GM12878 (cell line): ENCODE measurements at places on chromosomes 11 and 22.

DNA sequence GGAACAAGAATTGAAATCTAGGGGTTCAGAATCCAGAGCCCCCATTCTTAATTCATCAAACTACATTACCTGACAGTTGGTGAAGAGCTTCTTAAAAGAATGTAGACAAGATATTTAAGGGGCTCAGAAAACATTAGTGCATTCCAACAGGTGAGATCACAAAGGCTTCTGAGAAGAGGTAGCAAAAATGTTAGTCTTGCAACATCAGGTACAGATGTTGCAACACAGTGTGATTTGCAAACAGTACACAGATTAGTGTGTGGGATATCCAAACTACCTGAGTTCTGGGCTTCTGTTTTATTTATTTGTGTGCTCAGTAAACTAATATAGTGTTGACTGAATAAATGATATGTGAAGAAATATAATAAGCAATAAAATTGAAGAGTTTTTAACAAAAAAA, 11.8 kb downstream of the CASP4 start:
- H3K4me1 ChIP-seq: no peaks in the 10 kb centered on the region
- H3K27me3 ChIP-seq: no peaks in the 10 kb centered on the region
- H3K27ac ChIP-seq: no peak overlapping the region
- DNase-seq: no peak
- H3K4me3 ChIP-seq: no peak overlapping the region
- H3K36me3 ChIP-seq: no peaks in the 10 kb centered on the region

- H3K27me3 ChIP-seq: no peaks in the 10 kb centered on the region
- no peak for DNase-seq
- no peak overlapping the region for H3K27ac ChIP-seq
- peaks cover 14% of the 10 kb centered on the region for H3K4me1 ChIP-seq
- H3K36me3 ChIP-seq: no peaks in the 10 kb centered on the region
Observed at GRCh38 chr11:128604723-128605122, 17.4 kb upstream of the ETS1 start.

DNA sequence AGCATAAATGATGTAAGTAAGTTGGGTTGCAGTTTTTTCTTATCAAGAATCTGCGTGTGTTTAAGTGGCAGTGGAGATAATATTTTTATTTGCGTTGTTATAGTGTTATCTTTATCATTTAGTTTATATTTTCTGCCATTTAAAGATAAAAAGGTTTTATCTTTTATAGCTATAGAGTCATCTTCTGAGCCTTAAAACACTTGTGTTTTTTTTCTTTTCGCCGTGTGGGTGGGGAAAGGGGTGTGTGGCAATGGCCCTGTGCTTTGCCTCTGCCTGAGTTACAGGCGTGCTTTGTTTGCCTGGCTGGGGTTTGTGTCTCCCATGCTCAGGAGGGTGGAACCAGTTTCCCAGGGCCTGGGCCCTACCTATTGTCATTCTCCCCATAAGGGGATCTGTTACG, 16.2 kb downstream of the ARHGEF12 start:
- no peak overlapping the region for H3K4me3 ChIP-seq
- no peaks in the 10 kb centered on the region for H3K4me1 ChIP-seq
- H3K36me3 ChIP-seq: no peaks in the 10 kb centered on the region; the same call in none of the 2 replicates
- H3K27ac ChIP-seq: no peak overlapping the region

DNA sequence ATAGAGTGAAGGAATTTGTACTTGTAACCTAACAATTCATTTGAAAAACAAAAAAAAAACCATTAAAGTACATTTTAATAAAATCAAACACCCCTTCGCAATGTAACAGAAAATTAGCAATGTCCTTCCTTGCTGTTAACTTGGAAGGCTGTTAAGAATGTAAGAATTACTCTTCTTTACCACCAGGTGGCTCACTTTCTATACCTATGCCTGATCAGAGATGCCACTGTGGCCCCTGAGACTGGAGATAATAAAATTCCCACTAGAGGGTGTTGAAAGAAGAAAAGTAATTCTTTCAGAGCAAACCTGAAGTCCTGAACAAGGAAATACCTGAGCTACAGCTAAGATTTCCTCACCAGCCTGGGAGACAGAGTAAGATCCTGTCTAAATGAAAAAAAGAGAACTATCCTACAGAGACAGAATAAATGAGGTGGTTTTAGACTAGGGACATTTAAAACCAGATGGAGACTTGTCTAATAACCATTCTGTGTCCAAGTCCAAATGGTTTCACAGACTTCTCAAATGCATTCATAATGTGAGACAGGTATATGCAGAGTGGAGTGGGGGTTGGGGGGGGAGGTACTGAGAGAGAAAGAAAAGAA, 1089.3 kb downstream of the FAM181B start:
- H3K4me3 ChIP-seq: no peak overlapping the region
- H3K4me1 ChIP-seq: no peaks in the 10 kb centered on the region
- H3K27me3 ChIP-seq: no peaks in the 10 kb centered on the region

- H3K36me3 ChIP-seq: peaks cover 25% of the 10 kb centered on the region
- H3K4me3 ChIP-seq: no peak overlapping the region
- no peak for DNase-seq
- no peaks in the 10 kb centered on the region for H3K4me1 ChIP-seq
Observed at GRCh38 chr11:4125141-4125540, 30.5 kb downstream of the RRM1 start.

GRCh38 chr22:25970374-25970911, 198.8 kb upstream of the SEZ6L start:
- H3K27ac ChIP-seq: no peak overlapping the region
- H3K4me1 ChIP-seq: peaks cover 14% of the 10 kb centered on the region
- no peaks in the 10 kb centered on the region for H3K27me3 ChIP-seq
- H3K36me3 ChIP-seq: no peaks in the 10 kb centered on the region
- H3K4me3 ChIP-seq: no peak overlapping the region

GRCh38 chr11:111376181-111376871, 2.7 kb downstream of the POU2AF1 start:
- H3K27ac ChIP-seq: peak overlapping the region; percentile 97
- H3K27me3 ChIP-seq: no peaks in the 10 kb centered on the region
- DNase-seq: no peak
- H3K4me1 ChIP-seq: peaks cover 26% of the 10 kb centered on the region
- H3K36me3 ChIP-seq: no peaks in the 10 kb centered on the region
- peak overlapping the region; percentile 69 for H3K4me3 ChIP-seq

- no peak overlapping the region for H3K27ac ChIP-seq
- no peak for DNase-seq
- no peaks in the 10 kb centered on the region for H3K27me3 ChIP-seq
- H3K36me3 ChIP-seq: no peaks in the 10 kb centered on the region
Observed at GRCh38 chr11:20008190-20008870, 151.9 kb downstream of the DBX1 start.

DNA sequence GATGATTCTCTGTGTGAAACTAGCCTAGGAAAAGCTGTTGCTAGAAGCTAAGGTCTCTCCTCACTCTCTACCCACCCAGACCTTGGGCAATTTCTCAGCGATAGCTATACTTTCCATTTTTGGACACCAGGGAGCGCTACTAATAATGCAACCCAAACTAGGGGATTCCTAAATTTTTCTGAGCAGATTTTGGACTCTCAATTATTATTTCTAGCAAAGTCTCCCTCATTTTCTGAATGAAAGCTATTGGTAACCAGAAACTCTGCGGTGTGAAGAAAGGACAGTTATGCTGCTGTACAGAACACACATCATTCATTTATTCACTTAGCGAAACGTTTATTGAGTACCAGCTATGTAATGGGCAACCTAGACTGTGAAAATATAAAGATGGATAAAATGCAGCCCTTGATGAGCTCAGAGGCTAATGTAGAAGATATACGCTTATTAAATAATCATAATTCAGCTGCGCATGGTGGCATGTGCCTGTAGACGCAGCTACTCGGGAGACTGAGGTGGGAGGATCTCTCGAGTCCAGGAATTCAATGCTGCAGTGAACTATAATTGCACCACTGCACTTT, 6.1 kb upstream of the STIM1 start:
- no peak for DNase-seq
- H3K4me3 ChIP-seq: no peak overlapping the region
- no peaks in the 10 kb centered on the region for H3K36me3 ChIP-seq
- H3K27ac ChIP-seq: no peak overlapping the region
- no peaks in the 10 kb centered on the region for H3K27me3 ChIP-seq

DNA sequence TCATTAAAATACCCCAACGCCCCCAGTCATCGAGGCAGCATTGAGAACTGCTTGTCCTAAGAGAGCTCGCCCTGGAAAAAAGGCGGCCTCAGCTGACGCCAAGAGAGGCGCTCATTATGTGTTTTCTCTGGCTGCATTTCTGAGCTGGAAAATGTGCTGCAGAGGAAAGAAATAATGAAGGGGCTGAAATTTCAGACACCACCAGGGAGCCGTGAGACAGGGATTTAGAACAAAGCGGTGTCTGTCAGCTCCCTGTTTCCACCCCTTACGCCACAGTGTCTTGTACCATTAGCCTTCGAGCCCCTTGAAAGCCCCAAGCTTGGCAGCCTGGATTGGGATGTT, 14.4 kb downstream of the USH1C start:
- no peak overlapping the region for H3K27ac ChIP-seq
- H3K4me3 ChIP-seq: no peak overlapping the region
- no peaks in the 10 kb centered on the region for H3K36me3 ChIP-seq
- no peak for DNase-seq

- H3K27ac ChIP-seq: no peak overlapping the region
- no peaks in the 10 kb centered on the region for H3K4me1 ChIP-seq
- H3K4me3 ChIP-seq: no peak overlapping the region
- no peaks in the 10 kb centered on the region for H3K27me3 ChIP-seq
- no peak for DNase-seq
Observed at GRCh38 chr11:77999446-78000030, 5.1 kb upstream of the INTS4 start.

- no peaks in the 10 kb centered on the region for H3K27me3 ChIP-seq
- DNase-seq: no peak
- no peak overlapping the region for H3K27ac ChIP-seq
- H3K4me1 ChIP-seq: peaks cover 13% of the 10 kb centered on the region
- H3K36me3 ChIP-seq: no peaks in the 10 kb centered on the region
Observed at GRCh38 chr22:36797374-36797773, 19.5 kb downstream of the PVALB start.

- H3K27ac ChIP-seq: no peak overlapping the region
- H3K4me3 ChIP-seq: no peak overlapping the region
- H3K36me3 ChIP-seq: no peaks in the 10 kb centered on the region
- H3K27me3 ChIP-seq: no peaks in the 10 kb centered on the region
- DNase-seq: no peak
Observed at GRCh38 chr11:45839204-45839603, 8.1 kb upstream of the CRY2 start.

DNA sequence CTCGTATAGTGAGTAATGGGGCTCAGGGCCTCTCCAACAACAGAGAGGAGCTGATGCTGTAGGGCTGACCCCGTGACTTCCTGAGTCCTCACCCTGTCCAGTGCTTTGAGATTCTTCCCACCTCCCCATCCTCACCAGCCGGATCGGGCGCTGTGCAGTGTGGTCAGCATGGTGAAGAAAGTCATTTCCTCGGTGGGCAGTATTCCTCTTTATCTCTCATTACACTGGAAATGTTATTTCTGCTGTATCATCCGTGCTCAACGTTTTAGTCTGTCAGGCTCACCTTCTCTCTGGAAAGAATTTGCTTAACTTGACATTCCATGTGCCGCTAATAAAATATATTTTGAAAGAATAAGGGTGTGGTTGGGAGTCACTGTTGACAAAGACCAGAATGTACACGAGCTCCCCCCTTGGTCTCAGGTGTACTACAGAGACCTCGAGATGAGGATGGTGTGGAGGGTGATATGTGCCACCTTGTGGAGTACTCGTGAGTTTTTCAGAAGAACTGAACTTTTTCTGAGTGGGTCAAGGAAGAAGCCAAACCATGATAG, 25.7 kb upstream of the SCGB1A1 start:
- no peak overlapping the region for H3K27ac ChIP-seq
- H3K4me1 ChIP-seq: no peaks in the 10 kb centered on the region
- DNase-seq: no peak
- no peaks in the 10 kb centered on the region for H3K36me3 ChIP-seq
- no peak overlapping the region for H3K4me3 ChIP-seq

- H3K4me1 ChIP-seq: no peaks in the 10 kb centered on the region
- no peaks in the 10 kb centered on the region for H3K27me3 ChIP-seq
- DNase-seq: no peak
Observed at GRCh38 chr11:26947379-26947844, 46.5 kb upstream of the FIBIN start.

DNA sequence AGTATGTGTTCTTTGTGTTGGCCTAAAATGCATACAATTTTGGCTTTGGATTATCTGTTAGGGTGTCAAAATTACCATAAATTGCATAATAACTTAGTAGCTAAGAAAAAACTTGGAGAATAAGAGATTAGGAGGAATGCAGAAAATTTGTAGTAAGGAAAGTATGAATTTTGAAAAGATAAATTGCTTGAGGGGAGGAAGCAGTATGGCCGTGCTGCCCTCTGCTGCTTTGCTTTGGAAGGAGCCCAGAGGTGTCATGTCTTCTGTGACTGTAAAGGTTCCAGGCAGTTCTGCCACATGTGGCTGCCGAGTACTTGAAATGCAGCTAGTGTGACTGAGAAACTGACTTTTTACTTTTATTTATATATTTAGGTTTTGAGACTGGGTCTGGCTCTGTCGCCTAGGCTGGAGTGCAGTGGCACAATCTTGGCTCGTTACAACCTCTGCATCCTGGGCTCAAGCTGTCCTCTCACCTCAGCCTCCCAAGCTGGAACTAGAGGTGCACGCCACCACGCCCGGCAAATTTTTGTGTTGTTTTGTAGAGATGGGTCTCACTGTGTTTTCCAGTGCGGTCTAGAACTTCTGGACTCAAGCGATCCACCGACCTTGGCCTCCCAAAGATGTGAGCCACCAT, 1.8 kb downstream of the ADSL start:
- peaks cover 17% of the 10 kb centered on the region for H3K36me3 ChIP-seq
- DNase-seq: no peak
- no peaks in the 10 kb centered on the region for H3K27me3 ChIP-seq
- H3K4me1 ChIP-seq: 0 out of 2 replicates have a peak, but pooled peaks cover 3% of the 10 kb centered on the region

- H3K27ac ChIP-seq: no peak overlapping the region
- H3K4me1 ChIP-seq: no peaks in the 10 kb centered on the region
- peak; percentile 56 for DNase-seq
- H3K4me3 ChIP-seq: no peak overlapping the region
- no peaks in the 10 kb centered on the region for H3K36me3 ChIP-seq
- no peaks in the 10 kb centered on the region for H3K27me3 ChIP-seq
Observed at GRCh38 chr11:109853156-109853776, 239.9 kb upstream of the ZC3H12C start.

DNA sequence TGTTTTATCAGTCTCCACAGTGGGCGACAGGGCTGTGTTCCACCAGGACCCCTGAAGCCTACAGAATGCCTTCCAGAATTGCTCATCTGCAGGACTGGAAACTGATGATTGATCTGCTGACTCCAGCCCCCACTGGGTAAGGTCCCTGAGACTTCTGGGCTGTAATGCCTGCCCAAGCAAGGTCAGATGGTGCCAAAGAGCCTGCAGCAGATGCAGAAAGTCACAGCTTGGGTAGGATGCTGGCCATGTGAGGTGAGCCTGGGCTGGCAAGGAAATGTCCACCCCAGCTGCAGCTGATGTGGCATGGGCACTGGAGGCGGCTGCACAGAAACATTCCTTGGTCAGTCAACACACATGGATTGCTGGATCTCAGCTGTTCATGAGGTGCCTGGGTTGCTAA, 30.9 kb downstream of the LRRC32 start:
- no peak overlapping the region for H3K4me3 ChIP-seq
- H3K4me1 ChIP-seq: peaks cover 22% of the 10 kb centered on the region
- H3K27ac ChIP-seq: no peak overlapping the region
- H3K36me3 ChIP-seq: no peaks in the 10 kb centered on the region
- no peak for DNase-seq

GRCh38 chr11:22415476-22415875, 77.3 kb downstream of the SLC17A6 start:
- DNase-seq: no peak
- no peak overlapping the region for H3K27ac ChIP-seq
- H3K4me3 ChIP-seq: no peak overlapping the region
- H3K27me3 ChIP-seq: 0 out of 2 replicates have a peak, but pooled peaks cover 2% of the 10 kb centered on the region
- H3K4me1 ChIP-seq: no peaks in the 10 kb centered on the region

GRCh38 chr11:69666261-69666660, 8.9 kb downstream of the LTO1 start:
- peaks cover 13% of the 10 kb centered on the region for H3K36me3 ChIP-seq
- no peaks in the 10 kb centered on the region for H3K27me3 ChIP-seq
- no peak overlapping the region for H3K27ac ChIP-seq
- no peak overlapping the region for H3K4me3 ChIP-seq
